CD4-positive, alpha-beta T cell treated with Interleukin-6 at 100 ng/mL for 8 hours (primary cell): ENCODE measurements at places on chromosomes 5 and 9.

DNA sequence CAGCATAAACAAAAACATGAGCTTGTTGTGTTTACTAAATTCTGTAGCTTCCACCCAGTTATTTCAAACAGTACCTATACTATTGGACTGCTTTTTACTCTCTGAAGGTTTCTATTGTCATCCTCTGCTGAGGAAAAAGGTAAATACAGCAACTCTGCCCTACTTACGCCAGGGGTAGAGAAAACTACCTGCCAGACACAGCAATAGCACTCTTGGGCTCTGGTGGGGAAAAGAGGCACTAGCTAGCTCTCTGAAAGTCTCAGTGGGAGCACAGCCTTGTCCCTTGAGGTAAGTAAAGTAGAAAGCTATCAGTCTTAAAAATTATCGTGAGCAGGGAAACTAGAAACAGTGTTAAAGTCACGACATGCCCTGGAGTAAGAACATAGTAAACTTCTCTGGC is 3.7 kb downstream of the HCN1 start:
- DNase-seq = no peak

GRCh38 chr5:159182691-159183090 is 26.7 kb downstream of the RNF145 start:
- no peak for DNase-seq

- no peak for DNase-seq
Observed at GRCh38 chr5:26763215-26763614, 275.2 kb downstream of the CDH9 start.

- DNase-seq = peak; percentile 7
Observed at GRCh38 chr9:75891277-75891741, 836 bp downstream of the PCSK5 start.

- no peak for DNase-seq
Observed at GRCh38 chr9:137750566-137750965, 127.0 kb upstream of the CACNA1B start.

DNA sequence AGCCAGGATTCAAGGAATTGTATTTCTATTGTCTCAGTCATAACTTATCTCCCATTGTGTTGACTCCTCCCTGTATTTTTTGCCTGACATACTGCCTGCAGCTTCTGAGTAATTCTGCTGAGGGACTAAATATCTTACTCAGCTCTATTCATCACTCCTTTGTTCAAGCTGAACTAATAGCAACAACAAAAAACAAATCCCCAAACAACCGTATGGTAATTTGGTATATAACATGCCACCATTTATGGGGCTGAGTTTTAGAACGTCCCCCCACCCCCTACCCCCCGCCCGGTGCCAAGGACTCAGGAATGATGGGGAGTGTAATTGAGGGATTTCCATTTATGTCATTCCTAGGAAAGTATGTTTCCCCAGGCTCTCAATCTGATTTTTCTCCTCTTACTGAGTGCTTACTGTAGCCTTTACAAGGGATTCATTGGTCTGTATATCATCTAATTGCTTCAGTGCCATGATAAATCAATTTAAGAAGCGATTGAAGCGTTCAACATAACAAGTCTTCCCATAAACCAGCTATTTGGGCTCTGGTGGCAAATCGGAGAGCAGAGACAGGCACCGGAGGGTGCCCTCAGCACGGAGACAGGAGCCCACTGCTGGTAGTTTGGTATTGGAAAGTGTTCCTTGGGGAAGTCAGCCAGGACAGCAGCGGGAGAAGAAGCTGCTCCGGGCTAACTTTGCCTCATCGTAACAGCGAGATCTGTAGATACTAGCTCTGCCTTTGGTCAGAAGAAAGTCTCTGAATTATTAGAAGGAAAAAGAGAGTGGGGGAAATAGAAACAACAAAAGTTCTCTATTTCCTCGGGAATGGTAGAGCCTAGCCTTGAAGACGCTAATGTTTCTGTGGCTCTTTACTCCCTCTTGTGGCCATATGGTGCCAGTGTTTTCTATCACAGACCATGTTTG is 40.7 kb upstream of the HSD17B4 start:
- DNase-seq = peak; percentile 70
